ENCODE measurements at places on chromosomes 16 and 17.

DNA sequence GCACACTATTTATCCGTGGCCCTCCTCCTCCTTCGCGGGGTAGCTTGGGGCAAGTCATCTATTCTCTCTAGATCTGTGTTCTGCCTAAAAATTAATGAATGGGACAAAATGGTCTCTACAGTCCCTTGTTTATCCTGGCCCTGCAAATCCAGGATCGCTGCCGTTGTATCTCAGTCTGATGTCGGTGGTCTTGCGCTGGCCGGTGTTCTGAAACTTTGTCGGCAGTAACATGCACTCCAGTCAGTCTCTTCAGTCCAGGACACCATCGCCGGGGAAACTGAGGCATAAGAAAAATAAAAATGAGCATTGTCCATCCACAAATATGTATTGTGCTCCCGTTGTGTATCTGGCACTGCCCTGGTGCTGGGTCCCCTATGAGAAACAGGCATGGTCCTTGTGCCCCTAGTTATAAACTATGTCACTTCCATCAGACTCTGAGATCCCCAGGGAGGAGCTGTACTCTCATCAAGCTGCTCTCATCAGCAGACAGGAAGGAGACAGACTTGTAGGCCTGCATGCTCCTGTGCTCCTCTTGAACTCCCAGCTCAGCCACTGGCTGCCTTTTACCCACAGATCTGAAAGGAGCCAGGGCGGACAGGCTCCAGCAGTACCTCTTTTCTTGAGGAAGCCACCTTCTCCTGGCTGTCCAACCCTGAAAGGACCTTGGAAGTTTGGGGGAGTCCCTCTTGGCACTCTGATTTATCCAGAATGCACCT, 13.7 kb upstream of the CA4 start:
- no peak for DNase-seq

- no peak for DNase-seq
Observed at GRCh38 chr17:44222112-44222869, 2.8 kb upstream of the UBTF start.

DNA sequence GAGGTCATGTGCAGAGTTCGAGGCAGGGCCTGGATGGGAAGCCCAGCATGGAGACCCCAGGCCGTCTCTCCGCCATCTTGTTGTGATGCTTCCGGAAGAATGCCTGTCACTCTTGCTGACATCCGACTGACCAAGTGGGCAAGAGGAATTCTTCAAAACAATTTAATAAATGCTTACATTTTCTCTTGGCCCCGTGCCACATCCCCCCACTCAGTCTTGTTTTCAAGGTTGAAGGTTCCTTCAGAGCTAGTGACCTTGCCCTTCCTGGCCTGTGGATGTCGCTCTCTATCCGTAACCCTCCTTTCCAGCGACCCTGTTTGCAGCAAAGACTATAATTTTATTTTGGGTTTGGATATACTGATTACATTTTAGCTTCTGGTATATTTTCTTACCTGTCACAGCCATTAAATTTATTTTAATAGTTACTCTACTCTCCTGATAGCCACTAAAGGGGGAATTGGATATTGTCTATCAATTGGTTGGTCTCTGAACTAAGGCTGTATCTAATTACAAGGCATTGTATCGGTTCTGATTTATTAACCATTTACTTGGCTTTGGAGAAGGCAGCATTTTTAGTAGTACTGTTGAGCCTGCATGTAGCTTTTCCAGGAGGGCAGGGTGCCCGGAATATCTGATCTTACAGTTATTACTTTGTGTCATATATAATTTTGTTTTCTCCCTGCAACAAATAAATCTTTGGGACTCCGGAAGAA, 264.5 kb downstream of the WWOX start:
- no peak for DNase-seq

DNA sequence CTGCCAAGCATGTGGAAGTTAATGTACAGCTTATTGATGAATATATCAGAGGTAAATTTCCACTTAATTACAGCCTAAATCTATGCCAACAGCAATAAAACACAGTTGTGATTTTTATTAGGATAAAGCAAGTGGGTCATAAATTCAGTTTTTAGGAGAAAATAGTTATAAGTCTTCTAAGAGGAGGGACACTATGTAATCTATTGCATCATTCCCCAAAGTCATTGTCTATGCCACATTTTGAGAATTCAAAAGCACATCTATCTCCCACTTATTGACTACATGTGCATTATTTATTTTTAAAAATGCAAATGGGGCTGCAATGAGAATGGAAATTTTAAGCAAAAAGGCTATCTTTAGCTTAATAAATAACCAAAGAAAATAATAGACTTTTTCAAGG, 23.7 kb upstream of the NSRP1 start:
- no peak for DNase-seq

DNA sequence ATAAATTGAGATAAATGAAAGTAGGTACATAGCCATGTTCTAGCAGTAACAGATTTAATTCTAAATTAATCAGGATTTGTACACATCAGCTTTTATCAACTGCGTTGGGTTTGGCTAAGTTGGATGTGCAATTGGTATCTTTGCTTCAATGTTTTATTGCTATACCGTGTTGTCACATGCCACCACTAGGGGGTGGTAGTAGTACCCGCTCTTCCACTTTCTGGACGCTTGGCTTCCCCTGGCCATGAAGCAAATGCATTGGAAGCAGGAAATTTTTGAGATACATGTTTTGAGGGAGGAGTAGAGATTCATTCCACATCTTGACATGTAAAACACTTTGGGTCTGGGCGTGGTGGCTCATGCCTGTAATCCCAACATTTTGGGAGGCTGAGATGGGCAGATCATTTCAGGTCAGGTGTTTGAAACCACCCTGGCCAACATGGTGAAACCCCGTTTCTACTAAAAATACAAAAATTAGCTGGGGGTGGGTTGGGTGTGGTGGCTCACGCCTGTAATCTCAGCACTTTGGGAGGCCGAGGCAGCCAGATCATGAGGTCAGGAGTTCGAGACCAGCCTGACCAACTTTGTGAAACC, 58.6 kb downstream of the EMP2 start:
- peak; percentile 24 for DNase-seq

DNA sequence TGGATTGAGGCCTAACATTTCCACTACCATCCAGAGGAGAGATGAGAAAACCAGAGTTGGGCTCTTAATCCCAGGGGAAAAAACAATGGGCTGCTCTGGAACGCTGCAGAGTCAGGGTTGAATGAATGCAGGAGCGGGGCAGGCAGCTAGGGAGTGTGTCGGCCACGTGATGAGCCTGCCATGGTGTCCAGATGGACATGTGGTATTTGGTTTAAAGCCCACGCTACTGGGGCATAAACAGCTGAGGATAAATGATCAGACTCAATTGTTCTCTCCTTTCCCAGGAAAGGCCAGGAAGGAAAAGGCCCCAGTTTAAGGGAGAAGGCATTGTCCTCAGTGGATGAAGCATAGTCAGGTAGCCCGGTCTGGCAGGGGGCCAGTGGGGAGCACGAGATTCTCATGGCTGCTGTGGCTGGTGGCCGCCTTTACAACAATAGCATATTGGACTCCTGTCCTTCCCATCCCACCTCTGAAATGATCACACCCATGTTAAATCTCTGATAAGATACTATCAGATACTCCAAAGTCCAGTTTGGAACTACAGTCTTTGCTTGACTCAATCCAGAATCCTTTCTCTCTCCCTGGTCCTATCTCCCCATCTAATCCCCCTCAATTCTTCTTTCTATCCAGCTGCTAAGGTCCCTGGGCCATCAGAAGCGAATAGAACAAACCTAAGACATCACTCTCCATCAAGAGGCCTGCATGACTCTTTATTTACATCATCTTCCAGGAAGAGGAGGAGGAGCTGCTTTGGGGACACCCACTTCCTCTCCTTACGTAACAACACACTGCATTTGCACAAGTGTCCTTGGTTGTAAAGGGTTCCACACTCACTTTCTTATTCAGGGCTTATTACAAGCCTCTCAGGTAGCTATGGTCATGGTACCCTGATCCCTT, 20.4 kb downstream of the CA4 start:
- no peak for DNase-seq

- DNase-seq, result no peak
Observed at GRCh38 chr16:4511441-4512082, 27.0 kb downstream of the CDIP1 start.

DNA sequence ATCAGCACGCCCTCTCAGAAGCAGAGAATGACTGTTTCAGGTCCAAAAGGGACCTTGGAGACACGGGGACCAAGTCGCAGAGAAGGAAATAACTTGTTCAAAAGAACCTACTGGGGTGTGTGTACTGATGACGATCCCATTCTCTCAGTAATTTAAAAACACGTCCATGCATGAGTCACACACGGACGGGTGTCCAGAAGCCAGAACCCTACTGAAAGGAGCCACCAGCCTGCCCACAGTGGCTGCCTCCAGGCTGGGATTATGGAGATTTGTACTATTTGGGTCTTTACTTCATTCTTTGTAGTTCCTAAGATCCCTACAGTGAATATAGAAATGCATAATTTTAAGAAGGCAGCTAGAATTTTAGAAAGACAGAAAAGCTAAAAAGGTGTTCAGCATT, 27.8 kb downstream of the TMEM204 start:
- DNase-seq, result no peak

DNA sequence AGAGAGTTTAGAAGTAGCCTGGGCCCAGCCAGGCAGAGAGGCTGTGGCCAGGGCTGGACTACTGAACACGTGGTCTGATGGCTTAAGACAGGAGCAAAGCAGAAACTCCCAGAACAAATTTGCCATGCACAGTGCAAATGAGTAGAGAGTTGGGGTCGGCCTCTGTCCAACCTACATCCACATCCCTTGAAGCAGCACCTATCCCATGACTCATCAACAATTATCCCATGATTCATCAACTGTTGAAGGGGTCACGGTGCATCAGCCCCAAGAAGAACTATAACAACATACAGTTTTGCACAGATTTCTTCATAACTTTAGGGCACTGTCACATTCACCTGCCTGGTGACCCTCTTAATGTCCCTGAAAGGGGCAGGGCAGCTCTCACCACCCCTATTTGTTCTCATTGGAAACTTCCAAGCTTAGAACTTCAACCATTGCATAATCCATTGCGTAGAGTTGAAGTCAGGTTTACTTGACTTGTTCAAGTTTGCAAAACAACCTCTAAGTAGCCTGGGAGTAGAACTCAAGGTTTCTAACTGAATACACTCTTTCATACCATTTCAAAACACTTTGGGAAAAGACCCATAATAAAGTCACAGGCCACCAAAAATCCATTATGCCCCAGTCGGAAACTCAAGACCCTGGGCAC, 235.2 kb upstream of the CDH5 start:
- DNase-seq, result no peak

- no peak for DNase-seq
Observed at GRCh38 chr17:14582996-14583395, 282.1 kb downstream of the HS3ST3B1 start.

Measured in brain pericyte (primary cell).